ENCODE measurements at places on chromosomes 16 and 17.

- no peak for DNase-seq
These were observed 409 bp upstream of the C17orf107 start for GRCh38 chr17:4898927-4899326.

DNA sequence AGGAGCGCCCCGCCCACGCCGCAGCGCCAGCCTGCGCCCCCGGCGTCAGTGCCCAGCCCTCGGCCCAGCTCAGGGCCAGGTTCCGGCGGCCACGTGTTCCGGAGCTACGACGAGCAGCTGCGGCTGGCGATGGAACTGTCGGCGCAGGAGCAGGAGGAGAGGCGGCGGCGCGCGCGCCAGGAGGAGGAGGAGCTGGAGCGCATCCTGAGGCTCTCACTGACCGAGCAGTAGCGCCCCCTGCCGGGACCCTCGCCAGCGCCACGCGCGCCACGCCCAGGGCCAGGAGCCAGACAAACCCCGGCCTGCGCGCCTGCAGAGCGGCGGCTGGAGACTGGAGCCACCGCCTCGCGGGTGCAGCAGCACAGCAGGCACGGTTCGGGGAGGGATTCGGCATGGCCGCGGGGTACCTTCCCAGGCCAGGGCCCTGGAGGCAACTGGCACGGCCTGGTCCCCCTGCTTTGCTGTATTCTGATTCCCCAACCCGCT, 9.3 kb downstream of the CORO6 start:
- peak; percentile 96 for DNase-seq

DNA sequence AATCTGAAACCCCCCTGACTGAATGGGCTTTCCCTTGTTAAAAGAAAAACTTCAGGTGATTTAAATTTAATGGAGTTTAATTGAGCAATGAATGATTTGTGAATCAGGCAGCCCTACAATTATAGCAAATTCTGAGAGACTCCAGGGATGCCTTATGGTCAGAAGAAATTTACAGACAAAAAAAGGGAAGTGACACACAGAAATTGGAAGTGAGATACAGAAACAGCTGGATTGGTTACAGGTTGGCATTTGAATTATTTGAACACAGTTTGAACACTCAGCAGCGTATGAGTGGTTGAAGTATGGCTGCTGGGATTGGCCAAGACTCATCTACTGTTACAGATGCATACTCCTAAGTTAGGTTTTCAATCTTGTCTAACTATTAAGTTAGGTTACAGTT, 19.0 kb upstream of the CPHXL start:
- DNase-seq: no peak

- DNase-seq: no peak
These were observed 11.5 kb upstream of the SCN4A start for GRCh38 chr17:63984236-63984635.

DNA sequence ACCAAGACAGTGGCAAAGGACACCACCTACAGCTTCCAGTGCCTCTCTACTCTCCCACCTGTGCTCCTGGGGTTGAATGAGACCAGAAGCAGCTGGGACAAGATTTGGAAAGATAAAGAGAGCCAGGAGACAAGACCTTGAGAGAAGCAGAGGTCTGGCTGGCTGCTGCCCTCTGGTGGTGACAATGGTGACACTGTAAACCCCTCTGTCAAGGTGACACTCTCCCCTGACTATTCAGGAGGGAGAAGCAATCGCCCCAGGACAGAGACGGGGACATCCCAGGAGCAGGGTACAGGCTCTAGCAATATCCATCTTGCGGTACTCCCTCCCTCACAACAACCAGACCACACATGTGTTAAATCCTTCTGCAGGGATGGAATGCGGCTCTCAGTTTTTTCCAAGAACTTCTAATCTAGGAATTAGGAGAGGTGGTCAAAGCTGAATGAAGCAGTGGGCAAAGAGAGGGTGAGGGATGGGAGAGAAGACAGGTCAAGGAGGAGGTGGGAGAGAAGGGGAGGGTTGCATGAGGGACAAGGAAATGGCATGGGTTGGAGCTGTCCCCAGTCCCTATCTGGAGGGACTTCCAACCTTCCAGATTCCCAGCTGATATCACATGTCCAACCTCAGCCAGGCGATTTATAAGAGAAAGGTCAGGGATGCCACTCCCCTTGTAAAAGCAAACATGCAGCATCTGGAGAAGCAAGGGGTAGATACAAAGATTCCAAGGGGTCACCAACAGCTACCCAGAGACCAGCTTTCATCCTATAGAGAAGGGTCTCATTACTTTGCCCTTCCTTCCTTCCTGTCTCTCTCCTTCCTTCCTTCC, 2.9 kb downstream of the PHOSPHO1 start:
- DNase-seq: peak; percentile 79

DNA sequence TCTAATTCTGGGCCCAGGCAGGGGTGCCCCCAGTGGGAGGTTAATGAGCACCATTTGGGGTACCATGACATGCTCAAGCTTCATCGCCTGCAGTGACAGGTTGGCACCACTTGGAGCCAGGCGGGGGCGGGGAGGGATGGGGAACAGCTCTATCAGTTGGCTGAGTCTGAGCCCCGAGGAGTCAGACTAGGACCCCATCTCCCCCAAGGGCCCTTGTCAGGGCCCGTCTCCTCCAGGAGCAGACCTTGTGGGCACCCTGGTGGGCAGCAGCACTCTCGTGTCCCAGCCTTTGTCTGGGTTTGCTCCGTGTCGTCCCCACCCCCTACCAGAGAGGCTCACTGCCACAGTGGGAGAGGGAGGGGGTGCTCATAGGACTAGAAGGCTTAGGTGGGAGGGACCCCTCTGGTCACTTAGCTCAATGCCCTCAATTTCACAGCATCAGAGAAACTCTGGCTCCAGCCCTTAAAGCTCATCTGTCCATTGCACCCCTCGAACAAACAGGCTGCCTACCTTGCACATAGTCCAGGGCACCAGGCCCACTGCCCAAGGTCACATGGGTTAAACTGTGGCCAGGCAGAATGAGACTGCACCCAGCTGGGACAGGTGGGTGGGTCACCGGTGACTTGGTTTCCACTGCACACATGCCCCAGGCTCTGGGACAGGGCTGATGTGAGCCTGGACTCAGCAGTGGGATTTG, 4.1 kb downstream of the PPP1R9B start:
- no peak for DNase-seq

DNA sequence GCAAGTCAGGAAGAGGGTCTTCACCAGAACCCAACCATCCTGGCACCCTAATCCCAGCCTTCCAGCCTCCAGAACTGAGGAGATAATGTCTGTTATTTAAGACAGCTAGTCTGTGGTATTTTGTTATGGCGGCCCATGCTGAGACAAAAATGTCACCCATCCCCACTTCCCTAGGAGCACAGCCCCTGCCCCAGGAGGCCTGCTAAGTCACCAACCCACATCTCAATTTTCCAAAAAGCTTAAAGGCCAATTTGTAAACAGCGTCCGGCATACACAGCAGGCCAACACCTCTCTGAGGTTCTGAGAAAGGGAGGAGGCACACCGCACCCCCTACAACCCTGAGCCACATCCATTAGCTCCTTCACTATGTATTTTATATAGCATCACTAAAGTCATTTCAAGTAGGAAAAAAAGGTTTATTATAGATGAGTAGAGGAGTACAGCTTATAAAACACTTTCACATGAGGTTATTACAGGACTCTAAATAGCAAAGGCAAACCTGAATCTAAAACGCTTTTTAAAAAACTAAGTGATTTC, 6.9 kb downstream of the TMEM170A start:
- DNase-seq: no peak

DNA sequence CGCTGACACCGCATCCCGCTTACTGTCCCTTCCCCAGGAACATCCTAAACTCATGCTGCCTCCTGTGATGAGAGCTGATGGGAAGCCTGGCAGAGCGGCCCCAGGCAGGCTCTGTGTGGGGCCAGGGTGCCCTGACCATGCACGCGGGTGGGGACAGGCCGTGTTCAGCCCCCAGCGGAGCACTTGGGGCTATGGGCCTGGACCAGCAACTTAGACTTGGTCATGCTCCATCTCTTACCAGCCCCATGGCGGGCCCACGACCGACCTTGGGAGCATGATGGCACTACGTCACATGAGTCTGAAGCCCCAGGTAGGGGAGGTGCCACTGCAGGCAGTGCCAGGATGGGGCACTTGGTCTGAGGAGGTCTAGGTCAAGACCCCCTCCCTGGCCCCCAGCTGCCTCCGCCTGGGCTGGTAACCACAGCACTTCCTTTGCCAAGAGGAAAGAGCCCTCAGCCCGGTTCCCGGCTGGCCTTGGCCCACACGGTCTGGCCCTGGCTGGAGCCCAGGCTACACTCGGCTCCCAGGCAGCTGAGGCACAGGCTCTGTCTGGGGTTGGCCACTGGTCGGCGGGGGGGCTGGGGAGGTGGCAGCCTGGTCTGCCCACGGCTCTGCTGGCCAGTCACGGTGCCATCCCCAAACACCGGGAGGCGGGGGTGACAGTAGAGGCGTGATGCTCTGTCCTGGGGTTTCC, 25.7 kb downstream of the BAHCC1 start:
- DNase-seq: no peak

GRCh38 chr17:41519501-41520224, 973 bp upstream of the KRT15 start:
- DNase-seq: no peak

GRCh38 chr16:8955828-8956227, 7.9 kb downstream of the USP7 start:
- DNase-seq: no peak

DNA sequence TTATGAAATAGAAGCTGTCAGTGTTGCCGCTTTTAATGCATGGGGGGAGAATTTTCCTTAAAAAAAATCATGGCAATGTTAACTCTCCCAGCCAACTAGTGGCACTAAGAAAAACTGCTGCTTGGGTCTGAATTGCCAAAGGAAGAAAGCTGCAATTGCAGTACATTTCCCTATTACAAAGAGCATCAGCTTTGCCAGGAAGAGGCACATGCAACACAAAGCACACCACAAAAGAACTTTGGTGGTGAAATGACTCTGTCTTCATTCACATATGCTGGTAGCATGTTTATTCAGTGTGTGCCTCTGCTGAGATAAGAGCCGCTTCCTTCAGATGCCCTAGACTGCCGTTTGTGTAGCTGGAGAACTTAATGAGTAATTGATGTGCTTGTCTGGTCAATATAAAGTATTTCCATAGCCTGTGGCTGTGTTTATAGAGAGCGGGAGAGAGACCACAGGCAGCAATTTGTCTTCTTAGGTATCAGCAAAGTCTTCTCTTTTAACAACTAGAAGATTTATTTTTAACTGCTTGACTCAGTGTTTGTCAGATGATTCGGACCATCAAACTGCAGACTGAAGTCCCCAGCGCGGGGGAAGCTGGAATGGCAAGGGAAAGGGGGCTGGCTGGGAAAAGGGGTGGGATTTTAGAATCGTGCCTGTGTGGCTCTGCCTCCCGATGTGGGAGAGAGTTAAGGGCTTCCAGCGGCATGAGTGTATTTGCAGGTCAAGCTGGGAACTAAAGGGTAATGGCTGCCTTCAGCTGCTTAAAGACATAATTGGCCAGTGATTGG, 115.1 kb downstream of the MRTFB start:
- no peak for DNase-seq

- no peak for DNase-seq
These were observed 57.0 kb downstream of the SHISA9 start for GRCh38 chr16:12958366-12958765.

- peak; percentile 69 for DNase-seq
These were observed 818 bp upstream of the NRN1L start for GRCh38 chr16:67883872-67884261.

DNA sequence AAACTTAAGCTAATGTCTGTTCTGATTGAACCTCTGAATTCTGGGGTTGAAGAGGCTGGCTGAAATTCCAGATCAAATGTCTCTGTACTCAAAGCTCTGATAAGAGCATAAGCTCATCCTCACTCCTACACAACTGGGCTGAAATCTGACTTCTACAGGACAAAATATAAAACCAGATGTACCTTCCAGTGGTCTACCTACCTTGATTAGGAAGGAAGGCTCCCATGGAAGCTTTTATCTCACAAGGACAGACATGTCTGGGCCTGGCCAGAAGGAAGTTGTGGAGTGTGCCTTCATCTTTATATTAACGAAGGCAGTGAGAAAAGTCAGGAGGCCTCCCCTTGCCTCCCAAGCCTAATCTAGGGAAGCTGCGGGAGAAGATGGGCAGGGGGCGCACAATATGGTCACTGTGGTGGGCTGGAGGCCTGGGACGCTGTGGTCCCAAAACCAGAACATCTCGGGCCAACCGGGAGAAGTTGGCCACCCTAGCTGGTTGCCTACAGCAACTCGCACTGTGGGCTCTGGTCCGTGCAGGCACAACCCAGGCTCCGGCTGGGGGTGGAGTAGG, 55.6 kb upstream of the LRRC37A3 start:
- no peak for DNase-seq

GRCh38 chr17:3762922-3763776, 37.8 kb downstream of the ITGAE start:
- peak; percentile 51 for DNase-seq

- DNase-seq: peak; percentile 93
These were observed 2.0 kb downstream of the ZNF771 start for GRCh38 chr16:30409125-30410060.

- no peak for DNase-seq
These were observed 49.2 kb upstream of the STH start for GRCh38 chr17:45949755-45950320.

DNA sequence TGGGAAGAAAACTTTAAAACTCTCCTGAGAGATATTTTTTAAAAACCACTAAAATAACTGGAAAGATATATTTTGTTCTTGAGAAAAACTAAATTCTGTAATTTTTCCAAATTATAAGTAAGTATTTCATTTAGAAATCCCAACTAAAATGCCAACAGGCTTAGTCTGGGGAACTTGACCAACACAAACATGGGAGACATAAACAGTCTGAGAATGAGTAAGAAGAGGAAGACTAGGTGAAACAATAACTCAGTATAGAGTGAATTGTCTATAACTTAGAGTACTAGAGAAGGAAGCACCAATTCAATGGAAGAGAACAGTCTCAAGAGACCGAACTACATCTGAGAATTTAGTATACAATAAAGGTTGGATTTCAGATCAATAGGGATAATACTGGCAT, 2.9 kb downstream of the CMTM1 start:
- DNase-seq: no peak

- DNase-seq: no peak
These were observed 36.8 kb downstream of the KSR1 start for GRCh38 chr17:27493088-27493487.

- peak; percentile 81 for DNase-seq
These were observed 55.8 kb upstream of the FASN start for GRCh38 chr17:82153745-82154375.

GRCh38 chr17:41004397-41004796, 4.5 kb downstream of the KRTAP3-1 start:
- no peak for DNase-seq

- DNase-seq: no peak
These were observed 57.6 kb downstream of the YPEL2 start for GRCh38 chr17:59389066-59389465.

- DNase-seq: peak; percentile 37
These were observed 1.3 kb downstream of the HOXB9 start for GRCh38 chr17:48624544-48625494.

GRCh38 chr17:29595943-29596774, 3.2 kb downstream of the ANKRD13B start:
- no peak for DNase-seq

GRCh38 chr17:1112875-1113274, 66.9 kb downstream of the ABR start:
- DNase-seq: no peak

GRCh38 chr16:81367821-81368220, 53.1 kb downstream of the GAN start:
- no peak for DNase-seq
